ENCODE measurements at places on chromosomes 6 and 20.
A peak's percentile ranks its signal among the peaks of the same experiment; 100 is the strongest.

DNA sequence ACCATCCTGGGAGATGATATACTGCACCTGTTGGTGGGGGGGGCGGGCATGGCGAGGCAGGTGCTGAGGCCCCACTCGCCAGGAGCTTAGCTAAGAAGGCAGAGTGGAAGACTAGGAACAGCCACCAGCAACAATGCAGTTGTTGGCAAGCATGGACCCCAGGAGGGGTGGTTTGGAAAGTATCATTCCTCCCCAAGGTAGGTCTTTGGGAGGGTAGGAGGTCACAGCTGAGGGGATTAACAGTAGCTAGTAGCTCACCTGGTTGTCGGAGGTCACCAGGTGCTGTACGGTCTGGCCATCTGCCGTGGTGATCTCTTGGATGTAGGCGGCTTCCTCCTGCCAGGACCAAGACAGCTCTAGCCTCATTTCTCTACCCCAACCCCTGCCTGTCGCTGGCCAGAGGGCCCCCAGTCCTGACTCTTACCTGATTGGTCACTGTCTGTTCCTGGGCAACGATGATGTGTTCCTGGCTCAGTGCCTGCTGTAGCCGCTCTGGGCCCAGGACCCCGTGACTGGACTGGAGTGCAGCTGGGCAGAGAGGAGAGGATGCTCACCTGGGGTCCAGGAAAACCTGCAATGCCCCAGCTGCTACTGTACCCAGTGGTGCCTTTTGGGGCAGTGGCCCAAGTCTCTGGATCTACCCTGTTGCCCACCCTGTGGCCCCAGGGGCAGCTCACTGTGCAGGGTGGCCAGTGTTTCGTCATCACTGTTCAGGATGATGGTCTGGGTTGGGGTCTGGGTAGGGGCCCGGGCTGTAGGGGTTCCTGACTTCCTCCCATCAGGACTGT is 15.3 kb downstream of the PCIF1 start:
- DNase-seq, result no peak

- DNase-seq, result no peak
Measured at GRCh38 chr6:161273274-161273751, 548 bp downstream of the AGPAT4 start.

GRCh38 chr6:4714961-4715501 is 61.2 kb upstream of the CDYL start:
- no peak for DNase-seq

DNA sequence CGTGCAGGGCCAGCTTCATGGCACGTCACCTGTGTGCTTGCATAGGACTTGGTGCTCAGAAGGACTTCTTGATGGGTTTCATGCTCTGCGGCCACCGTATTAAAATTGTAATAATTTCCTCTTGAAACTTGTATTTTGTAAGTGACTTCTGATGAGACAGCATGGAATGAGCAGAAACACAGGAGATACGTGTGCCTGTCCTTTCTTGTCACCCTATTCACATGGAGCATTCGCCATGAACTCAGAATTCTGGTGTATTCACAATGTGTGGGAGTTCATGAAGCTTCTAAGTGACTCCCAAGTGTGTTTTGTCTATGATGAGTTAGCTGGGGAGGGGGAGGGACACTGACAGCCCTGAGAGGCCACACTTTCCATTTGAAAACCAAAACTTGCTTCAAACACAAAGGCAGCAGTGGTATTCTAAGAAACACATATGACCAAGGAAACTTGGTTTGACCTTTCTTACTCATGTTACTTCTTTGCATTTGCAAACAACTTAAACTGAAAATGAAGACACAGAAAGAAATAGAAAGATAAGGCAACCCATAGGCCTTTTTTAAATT is 92.1 kb upstream of the NEDD9 start:
- DNase-seq, result peak; percentile 17

- DNase-seq, result no peak
Measured at GRCh38 chr6:150118627-150119026, 24.2 kb upstream of the PPP1R14C start.

DNA sequence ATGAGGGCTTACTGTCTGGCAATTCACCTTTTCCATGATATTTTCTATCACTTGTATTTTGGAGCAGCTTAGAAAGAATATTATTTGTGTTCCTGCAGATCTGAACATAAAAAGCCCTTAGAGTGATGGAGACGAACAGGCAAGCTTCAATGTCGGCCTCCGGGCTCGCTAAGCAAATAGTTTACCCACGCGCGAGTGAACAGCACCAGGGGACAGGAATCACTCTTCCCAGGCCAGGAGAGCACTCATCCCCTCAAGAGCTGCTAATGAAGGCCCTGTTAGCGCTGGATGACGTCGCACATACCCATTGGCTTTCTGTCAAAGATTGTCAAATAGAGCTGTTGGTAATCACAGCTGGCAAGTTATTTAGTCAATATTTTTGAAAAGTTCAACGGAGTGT is 395.7 kb downstream of the ZFAND3 start:
- no peak for DNase-seq

- DNase-seq, result no peak
Measured at GRCh38 chr20:32474009-32474716, 111.0 kb downstream of the NOL4L start.

- no peak for DNase-seq
Measured at GRCh38 chr6:134373282-134373922, 55.5 kb upstream of the SGK1 start.

DNA sequence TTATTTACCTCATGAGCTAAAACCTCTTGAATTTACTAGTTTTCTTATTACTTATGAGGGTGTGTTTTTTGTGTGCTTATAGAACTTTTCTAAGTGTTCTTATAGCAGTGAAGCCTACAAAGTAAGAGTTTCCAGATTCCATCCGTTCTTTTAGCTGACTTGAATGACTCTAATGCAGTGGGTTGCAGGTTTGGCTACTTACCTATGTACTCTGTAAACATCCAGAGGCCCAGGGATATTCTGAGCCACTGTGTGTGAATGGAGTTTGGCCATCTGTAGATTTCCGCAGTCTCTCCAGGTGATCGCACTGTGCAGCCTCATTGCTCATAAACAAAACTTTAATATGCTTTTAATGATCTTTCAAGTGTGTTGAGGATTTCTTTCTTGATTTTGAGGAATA is 157.8 kb downstream of the MYO6 start:
- DNase-seq, result no peak

- no peak for DNase-seq
Measured at GRCh38 chr6:90370493-90370959, 73.9 kb upstream of the BACH2 start.

DNA sequence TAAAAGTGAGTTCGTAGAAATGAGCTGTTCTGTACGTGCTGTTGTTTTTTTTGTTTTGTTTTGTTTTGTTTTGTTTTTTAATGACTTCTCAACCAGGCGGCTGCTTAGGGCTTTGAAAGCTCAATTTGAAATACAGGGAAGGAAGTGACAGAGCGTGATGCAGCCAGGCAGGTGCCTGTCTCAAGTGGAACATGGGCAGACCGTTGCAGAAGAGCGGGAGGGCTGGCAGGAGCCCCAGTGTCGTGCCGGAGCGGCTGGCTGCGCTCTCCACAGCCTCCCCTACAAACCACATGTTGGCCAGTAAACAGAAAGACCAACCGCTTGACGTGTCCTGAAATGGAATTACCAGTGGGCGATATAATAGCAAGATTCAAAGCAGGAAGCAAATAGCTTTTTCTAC is 164.9 kb upstream of the RREB1 start:
- no peak for DNase-seq

DNA sequence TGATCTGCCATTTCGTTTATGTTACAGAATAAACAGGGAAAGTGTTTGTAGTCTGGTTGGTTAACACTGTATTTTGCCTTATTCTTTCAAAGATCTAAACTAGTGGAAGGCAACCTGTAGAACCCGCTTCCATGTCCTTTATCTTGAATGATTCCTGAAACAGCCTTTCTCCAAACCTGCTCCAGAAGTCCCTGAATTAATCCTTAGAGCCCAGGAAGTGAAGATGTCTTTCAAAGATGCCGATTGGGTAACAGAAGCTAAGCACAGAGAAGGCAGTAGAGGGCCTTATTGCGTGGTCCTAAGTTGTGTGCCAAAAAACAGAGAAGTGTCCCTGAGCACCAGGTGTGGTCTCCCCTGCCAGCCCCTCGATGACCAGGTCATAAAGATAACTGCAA is 19.2 kb upstream of the ZSCAN16 start:
- no peak for DNase-seq

- no peak for DNase-seq
Measured at GRCh38 chr6:35449287-35449881, 2.8 kb upstream of the FANCE start.

DNA sequence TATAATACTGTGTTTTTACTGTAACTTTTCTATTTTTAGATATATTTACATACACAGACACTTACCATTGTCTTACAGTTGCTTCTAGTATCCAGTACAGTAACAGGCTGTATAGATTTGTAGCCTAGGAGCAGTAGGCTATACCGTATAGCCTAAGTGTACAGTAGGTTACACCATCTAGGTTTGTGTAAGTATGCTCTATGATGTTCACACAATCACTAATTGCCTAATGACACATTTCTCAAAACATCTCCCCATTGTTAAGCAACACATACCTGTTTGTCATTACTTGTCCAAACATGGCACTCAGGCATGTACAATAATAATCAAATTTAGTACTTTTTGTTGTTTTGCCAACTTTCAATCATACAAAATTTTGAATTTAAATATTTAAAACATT is 757.3 kb downstream of the DOK5 start:
- DNase-seq, result no peak

DNA sequence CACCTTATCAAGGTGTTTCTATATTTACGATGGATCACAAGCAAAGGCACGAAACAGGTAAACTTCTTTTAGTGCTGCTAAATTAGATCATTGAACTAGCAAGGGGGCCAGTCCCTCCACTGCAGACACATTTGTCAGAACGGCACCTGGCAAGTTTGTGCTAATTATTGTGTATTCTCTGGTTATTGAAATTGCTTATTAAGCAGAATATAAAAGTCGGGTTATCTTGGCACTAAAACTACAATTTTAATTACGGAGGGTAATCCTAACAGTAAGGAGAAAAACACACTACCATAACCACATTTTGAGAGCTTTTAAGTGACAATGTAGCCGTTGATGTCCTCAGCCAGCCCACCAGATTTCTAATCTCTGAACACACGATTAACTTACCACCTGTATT is 118.9 kb upstream of the BTN3A2 start:
- DNase-seq, result no peak
